ENCODE measurements at places on chromosomes 2 and 18.

DNA sequence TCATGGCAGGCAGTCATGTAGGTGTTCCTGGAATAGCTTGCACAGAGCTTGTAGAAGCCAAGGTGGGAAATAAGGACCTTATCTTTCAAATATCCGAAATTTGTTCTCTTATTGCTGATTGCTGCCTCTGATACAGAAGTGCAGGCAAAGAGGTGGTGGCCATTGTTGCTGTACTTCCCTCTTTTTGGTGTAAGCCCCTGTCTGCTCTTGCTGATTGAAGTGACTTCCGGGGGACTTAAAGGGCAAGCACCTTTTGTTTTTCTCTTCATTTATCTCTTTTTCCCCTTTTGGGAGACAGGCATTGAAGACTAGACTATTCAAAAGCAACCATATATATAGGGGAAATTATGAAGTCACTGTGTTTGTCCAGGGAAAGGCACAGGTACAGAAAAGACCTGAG lies 131.6 kb upstream of the OTX1 start:
- H3K4me1 ChIP-seq = no peaks in the 10 kb centered on the region
- no peak overlapping the region for H3K4me3 ChIP-seq
- no peak for DNase-seq
- H3K27ac ChIP-seq = no peak overlapping the region

DNA sequence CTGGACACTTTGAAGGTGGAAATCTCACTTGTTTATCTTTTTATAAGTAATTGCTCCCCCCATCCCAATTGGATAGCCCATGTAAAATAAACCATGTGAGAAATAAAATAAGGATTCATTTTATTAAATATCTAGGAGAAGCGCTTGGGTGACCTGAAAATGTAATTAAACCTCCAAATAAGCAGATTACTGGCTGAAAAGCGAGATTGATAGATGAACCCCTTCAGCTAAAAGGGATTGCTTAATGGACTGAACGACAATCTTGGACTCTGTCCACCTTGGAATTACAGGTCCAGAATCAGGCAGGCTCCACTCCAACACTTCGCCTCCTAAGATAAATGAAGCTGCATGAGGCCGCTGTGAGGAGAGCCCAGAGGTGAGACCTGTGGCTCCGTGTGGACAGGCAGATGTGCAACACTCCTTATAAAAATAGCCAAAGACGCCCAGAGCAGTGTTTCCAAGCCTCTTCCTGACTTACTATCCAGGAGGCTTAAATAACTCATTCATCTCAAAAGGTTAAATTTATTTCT lies 441.5 kb downstream of the MTX2 start:
- H3K27me3 ChIP-seq = peaks cover 3% of the 10 kb centered on the region
- H3K27ac ChIP-seq = no peak overlapping the region
- H3K36me3 ChIP-seq = no peaks in the 10 kb centered on the region

DNA sequence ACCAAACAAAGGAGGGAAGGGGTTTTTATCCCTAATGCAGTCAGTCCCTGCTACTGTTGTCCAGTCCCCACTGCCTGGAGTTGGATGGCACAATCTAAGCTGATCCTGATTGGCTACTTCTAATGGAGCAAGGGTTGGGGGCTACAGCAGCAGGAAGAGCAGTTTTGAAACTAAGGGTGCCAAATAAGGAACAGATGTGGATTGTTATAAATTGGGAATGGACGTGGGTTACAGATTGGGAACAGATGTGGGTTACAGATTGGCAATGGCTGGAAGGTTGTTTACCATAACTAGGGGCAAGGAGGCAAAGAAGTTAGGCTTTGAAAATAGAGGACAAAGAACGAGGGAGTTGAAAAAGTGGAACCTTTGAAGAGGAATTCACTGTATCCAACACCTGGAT lies 16.0 kb upstream of the PROM2 start:
- DNase-seq = no peak
- H3K4me3 ChIP-seq = no peak overlapping the region
- peaks cover 15% of the 10 kb centered on the region for H3K27me3 ChIP-seq
- peaks cover 6% of the 10 kb centered on the region for H3K4me1 ChIP-seq
- H3K27ac ChIP-seq = no peak overlapping the region

DNA sequence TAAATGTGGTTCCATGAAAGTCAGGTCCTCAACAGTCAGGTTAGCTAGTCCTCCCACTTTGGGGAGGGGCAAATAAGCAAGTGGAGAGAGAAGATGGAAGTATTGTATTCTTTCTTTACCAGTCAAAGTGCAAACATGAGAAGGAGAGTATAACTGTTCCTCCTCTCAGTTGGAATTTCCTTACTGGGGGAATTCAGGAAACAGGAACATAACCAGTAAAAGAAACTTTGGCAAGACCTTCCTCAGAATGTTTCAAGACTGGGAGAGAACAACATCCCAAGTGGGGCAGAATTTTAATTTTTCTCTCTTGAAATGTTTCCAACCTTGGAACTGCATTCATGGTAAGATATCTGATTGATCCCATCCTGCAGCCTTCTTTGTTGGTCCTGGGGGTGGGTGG lies 552.4 kb upstream of the TNP1 start:
- H3K27me3 ChIP-seq = no peaks in the 10 kb centered on the region
- no peak for DNase-seq
- H3K27ac ChIP-seq = no peak overlapping the region
- no peak overlapping the region for H3K4me3 ChIP-seq
- H3K4me1 ChIP-seq = peaks cover 31% of the 10 kb centered on the region
- no peaks in the 10 kb centered on the region for H3K36me3 ChIP-seq

DNA sequence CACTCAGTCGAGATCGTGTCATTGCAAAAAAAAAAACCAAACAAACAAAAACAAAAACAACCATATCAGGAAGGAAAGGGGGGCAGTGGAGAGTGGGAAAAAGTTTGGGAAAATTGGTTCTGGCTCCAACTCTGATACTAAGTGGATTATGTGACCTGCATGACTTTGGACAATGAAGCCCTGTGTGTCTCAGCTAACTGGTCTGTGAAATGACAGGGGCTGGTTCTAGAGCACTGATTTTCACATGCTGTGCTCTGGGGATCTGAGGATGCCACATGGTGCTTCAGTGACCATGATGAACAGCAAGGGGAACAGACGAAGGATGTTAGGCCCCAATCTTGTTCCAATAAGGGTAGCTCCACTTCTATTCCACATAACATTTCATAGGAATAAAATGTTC lies 157.4 kb upstream of the DNMT3A start:
- no peak overlapping the region for H3K4me3 ChIP-seq
- H3K4me1 ChIP-seq = peaks cover 9% of the 10 kb centered on the region
- H3K27ac ChIP-seq = no peak overlapping the region
